Stimulated activated CD4-positive, alpha-beta T cell treated with anti-CD3 and anti-CD28 coated beads, Interleukin-4, amount 100 ng/mL, for 48 hours (primary cell): ENCODE measurements at places on chromosomes 7 and 10.

DNA sequence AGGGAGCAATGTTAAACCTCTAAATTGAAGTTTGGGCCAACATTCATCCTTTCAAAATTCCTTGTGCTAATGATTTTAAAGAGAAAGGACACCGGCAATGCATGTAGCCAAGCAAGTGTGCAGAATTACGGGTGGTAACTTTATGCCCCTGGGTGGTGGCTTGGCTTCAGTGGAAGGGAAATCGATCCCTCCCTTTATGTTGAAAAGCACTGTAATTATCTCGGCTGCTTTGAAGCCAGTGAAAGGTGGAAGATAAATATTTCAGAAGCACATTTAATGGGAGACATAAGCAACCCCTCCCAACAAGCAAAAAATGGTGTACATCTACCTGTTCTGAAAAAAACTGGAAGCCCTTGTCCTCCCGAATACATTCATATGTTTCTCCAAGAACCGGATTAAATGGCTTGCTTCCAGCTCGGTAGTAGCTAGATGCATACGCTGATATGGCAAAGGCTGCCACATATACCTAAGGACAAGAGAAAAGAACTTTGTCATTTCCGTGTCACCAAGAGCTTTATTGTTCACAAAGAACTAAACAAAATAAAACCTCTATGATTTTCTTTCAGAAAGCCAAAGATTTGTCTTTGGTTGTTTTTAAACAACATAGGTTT is 73.3 kb upstream of the GSDME start:
- no peak for DNase-seq

- no peak for DNase-seq
Measured at GRCh38 chr7:131895541-131896164, 339.2 kb upstream of the PODXL start.

- DNase-seq = no peak
Measured at GRCh38 chr7:28361551-28361950, 50.8 kb upstream of the CREB5 start.

- DNase-seq = peak; percentile 3
Measured at GRCh38 chr10:72834183-72834825, 59.2 kb upstream of the OIT3 start.

GRCh38 chr10:111125102-111125501 is 48.3 kb downstream of the ADRA2A start:
- DNase-seq = no peak

DNA sequence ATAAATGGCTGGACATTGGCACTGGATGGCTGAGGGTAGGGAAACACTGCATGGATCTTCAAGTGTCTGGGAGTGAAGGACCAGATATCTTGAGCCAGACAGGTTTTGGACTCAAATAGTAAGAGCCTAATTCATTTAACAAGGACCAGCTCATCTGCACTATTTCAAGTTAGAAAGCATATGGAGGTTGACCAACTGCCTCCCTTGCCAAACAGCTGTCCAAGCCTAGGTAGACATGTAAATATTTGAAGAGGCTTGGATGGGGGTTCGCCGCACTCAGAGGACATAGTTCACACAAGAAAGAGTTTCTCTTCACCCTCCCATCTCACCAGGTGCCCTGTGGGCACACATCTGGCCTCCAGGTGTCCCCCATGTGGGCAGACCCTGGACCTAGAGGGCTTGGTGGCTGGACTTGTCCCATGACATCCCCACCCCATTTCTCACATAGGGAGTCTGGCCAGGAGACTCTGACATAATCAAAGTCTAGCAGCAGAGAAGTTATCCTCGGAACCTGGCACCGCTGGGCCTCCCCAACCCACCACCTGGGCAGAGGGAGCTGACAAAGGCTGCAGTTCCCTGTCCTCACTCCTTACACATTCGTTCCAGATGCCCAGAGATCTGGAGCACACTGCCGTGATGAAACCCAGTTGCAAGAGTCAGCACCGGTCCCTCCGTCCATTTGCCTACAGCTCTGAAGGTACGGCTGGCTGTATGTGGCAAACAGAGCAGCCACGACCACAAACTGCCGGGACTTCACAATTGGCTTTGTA is 116.9 kb upstream of the GDF10 start:
- DNase-seq = no peak

- no peak for DNase-seq
Measured at GRCh38 chr7:51219261-51219988, 97.2 kb downstream of the COBL start.

GRCh38 chr7:155797262-155798250 is 14.7 kb downstream of the SHH start:
- DNase-seq = no peak

GRCh38 chr7:95980167-95980566 is 207.8 kb downstream of the DYNC1I1 start:
- DNase-seq = no peak

DNA sequence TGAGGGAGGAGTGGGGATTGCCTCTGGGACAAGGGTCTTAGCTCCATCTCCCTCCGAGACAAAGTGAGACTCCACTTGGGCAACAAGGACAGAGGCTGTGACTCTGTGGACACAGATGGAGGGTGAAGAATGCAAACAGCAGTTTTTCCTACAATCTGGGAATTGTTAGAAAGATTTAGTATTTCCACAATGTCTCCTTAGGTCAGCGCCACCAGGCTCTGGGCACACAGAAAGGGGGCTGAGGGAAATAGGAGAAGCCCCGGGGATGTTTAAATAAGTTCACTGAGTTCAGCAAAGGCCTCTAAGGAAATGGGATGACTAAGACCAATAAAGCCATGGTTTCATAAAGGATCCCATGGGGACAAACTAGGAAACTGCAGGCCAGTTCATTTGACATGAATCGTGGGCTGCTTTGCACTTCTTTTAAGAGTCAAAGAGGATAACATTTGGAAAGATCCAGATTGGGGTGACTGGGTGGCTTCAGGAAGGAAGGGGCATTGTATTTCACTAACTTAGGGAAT is 219.8 kb upstream of the GLI3 start:
- DNase-seq = no peak

DNA sequence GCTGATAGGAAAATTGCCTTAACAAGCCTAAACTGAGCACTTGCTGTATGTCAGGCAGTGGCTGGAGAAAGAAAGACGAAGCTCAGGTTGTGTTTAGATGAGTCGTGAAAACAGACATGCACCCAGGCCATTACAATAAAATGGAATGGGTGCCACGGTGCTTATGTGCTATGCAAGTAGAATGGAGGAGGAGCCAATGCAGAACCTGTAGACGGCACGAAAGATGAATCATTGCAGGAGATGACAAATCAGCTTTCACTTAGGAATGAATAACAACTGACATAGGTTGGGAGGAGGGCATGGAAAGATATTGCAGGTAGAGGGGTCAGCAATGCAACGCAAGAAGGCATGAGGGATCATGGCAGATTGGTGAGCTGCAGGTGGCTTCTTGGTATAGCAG is 61.2 kb upstream of the ARHGAP21 start:
- DNase-seq = no peak

- no peak for DNase-seq
Measured at GRCh38 chr10:71323407-71323806, 4.3 kb downstream of the SLC29A3 start.

DNA sequence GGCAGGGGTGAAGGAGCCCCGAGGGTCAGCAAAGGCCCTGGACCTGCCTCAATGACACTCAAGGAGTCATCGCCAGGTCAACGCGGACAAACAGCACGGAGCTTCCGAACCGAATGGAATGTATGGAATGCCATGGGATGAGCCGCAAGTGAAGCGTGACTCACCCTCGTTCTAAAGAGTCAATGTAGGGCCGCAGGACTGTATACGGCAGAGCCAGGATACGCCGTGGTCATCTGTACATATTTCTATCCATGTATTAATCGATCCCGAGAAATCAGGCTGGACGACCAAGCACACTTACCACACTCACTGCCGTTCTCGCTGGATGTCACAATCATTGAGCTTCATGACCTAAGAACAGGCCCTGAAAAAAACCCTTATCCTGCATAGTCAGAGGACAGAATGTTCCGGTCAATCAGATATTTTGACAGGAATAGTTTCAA is 4.3 kb downstream of the SNX8 start:
- no peak for DNase-seq

DNA sequence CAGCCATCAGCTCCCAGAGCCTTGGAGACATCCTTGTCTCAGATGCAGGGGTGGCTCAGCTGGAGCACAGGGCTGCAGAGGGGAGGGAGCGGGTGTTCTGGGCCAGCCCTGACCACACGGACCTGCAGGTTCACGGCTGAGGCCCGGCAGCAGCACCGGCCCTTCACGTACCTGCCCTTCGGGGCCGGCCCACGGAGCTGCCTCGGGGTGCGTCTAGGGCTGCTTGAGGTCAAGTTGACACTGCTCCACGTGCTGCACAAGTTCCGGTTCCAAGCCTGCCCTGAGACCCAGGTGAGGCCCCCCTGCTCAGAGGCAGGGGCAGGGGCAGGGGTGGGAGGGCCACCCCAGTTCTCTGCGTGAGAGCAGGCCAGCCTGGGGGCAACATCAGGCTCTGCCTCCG is 45.2 kb downstream of the PARP12 start:
- no peak for DNase-seq

DNA sequence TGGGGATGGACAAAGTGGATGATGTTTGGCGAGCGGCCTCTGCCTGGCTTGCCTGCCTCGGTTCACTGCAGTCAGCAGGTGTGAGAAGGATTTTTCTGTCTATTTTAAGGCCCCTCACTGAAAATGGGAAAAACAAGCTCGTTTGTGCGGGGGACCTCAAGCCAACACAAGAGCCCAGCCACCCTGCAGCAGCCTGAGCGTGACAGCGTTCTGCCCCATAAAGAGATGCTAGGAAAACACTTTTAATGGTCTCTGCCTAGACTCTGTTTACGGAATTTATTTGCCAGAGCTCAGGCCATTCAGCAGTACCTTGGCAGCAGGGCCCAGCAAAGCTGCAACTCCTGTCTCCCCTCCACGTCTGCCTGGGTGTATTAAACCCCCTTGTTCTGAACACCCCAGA is 131.7 kb downstream of the GRK5 start:
- no peak for DNase-seq

DNA sequence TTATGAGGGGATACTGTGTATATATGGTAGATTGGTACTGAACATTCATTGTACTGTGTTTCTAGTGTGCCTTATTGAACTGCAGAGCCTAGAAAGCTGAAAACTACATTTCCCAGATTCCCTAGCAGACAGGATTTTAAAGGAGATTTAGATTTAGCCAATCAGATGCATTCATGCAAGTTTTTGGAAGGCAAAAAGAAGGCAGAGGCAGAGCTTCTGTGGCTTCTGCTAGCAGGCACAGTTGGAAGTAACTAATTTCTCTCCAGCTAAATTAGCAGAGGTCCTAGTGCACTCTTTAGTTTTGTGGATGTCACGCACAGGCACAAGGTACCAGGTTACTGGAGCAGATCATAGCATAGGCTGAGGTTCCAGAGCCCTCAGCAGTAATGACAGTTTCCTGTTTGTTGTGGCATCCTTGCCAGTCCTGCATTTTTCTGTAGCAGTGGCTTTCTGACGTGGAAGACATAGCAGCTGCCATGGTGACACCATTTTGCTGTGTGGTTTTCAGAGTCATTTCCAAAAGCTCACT is 83.7 kb upstream of the CCDC71L start:
- no peak for DNase-seq

DNA sequence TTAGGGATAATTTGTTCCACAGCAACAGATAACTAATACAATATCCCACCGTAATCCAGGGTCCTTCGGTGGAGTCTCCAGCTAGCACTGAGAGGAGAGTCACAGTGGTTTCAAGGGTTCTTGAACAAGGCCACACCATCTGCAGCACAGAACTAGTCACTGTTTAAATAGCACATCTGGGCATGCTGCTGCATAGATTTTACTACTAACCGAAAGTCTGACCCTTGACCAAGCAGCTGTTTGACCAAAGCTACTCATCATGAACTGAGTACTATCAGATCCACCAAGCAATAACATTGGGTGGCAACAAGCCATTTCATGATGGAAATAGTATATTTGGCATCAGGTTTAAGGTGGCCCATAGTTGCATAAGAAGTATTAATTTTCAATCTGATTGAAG is 53.2 kb downstream of the ANKMY2 start:
- no peak for DNase-seq

DNA sequence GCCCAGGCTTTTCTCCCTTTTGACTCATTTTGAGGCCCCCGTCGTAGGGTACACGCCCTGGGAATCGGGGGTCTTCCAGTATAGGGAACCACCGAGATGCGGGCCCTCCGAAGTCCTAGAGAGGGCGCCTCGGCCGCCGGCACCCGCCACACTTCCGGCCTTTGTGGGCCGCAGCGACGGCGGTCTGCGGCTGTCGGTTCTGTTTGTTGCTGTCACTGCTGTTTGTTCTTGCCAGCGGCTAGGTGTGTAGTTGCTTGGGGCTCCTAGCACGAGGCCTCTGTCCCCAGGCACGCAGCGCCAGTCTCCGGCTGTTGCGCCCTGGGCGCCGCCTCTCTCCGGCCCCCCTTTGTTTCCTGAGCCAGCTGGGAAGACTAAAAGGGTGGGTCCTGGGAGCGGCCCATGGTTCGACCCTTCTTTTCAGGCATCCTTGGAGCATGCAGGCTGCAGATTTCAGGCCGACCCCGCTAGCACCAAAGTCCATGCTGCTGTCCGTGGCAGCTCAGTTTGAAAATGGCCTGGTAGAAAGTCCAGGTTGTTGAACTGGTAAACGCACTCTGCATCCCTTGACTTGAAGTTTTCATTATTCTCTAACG is 17.8 kb upstream of the ZKSCAN1 start:
- DNase-seq = peak; percentile 37

- no peak for DNase-seq
Measured at GRCh38 chr7:37633048-37633447, 50.5 kb upstream of the GPR141 start.

- DNase-seq = peak; percentile 25
Measured at GRCh38 chr10:13536674-13537366, 8.0 kb upstream of the BEND7 start.

GRCh38 chr10:125264757-125265578 is 104.6 kb upstream of the CTBP2 start:
- DNase-seq = no peak

DNA sequence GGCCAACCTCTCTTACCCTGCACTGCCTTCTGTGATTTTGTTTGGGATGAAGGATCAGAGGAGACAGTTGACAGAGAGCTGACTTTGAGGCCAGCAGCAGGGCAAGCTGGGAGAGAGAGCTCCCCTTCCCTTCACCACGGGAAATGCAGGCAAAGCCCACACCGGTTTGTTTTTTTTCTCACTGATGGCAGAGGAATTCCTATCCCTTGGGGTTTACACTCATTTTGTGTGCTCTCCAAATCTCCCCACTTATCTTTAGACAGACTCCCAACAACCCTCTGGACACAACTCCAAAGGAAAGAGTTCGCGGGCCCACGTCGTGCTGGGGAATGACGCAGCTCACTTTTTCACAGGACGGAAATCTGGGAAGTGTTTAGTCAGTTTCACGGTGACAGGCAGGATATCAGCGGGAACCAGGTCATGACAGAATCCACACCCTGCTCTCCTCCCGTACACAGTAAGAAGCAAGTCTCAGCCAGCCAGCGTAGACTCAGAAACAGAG is 68.3 kb upstream of the FAM171A1 start:
- no peak for DNase-seq

DNA sequence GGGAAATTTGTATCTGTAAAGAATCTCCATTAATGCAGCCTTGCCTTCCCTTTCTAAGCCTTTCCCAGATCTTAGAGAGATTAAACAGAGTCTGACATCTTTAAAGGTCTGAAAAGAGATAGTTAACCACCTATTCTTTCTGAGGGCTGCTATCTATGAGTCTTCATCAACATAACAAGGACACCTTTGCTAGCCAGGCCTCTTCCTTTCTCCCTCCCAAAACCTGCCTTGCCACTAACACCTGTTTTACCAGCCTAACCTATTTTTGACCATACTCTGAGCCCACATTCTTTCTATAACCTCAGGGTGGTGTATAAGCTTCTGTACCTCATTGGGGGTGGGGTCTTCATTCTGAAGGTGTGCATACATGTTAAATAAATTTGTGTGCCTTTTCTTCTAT is 217.1 kb downstream of the IPMK start:
- DNase-seq = no peak
